NAMALWA (cell line): ENCODE measurements at places on chromosomes 2 and 18.

DNA sequence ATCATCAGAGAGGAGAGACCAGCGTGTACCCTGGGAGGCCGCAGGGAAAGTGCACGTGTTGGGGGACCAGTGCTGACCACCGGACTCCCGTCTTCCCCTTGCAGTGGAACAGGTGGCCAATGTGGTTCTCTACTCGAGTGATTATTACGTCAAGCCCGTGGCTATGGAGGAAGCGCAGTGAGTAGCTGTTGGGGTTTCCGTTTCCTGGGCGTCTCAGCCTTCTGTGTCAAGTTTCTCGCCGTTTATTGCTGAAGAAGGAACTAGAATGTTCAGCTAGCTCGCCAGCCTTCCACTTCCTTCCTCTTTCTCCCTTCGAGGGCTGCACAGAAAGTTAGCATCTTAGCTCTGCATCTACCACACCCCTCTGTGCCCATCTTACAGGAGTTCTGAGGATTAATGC is 22.8 kb upstream of the DGKD start:
- peak; percentile 86 for DNase-seq

- no peak for DNase-seq
Observed at GRCh38 chr2:236673823-236674185, 104.2 kb downstream of the ACKR3 start.

DNA sequence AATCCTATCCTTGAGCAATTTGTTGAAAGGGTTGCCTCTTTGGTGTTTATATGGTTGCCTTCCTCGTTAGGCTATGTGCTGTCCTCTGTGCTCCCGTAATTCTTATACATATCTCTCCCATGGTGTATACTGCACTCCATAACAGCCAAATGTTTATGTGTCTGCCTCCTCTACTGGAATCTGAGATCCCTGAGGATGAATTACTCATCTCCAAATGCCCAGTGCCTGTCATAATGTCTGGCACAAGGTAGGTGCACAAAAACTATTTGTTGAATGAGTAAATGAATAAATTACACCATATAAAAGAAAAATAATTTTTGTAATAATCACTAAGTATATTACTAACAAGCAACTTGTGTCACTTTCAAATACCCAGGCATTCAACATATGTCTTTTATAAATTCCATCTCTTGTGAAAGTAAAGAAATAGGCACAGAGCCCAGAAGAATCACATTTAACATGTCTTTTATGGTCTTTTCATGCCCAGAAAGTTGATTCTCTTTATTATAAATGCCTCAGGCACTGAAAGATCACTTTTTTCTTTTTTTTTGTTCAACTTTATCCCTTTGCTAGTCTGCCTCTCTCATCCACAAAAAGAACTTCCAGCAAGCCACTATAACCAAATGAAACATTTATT is 164.9 kb downstream of the CCDC148 start:
- DNase-seq: no peak

GRCh38 chr2:136058262-136058661 is 59.7 kb downstream of the CXCR4 start:
- DNase-seq: peak; percentile 11
